NCI-H146 (cell line): ENCODE measurements at places on chromosomes 6 and 20.
A peak's percentile ranks its signal among the peaks of the same experiment; 100 is the strongest.

DNA sequence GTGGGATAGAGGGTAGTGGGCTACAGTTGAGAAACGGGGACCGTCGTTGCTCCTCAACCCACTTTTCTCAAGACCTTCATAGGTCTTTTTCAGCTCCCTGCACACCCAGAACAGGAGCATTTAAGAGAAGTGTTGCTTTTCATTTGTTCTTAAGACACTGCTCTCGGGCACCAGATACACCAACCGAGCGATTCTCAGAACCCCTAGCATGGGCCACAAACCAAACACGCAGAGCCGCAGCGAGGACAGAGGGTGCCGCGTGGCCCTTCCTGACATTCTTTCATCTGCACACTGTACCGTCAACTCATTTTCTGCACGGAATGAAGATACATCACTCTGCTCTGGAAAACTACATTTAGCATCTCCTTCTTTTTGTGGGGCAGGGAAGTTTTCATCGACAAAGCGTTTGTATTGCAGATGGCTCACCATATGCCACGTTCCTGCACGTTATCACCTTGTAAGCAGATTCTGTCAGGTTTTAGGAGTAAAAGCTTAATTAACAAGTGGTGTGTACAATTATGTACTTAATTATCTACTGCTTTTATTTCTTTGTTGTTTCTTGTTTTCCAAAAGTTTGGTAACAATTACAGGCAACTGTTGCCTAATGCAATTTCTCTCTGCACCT is 70.4 kb upstream of the MLN start:
- DNase-seq: no peak

DNA sequence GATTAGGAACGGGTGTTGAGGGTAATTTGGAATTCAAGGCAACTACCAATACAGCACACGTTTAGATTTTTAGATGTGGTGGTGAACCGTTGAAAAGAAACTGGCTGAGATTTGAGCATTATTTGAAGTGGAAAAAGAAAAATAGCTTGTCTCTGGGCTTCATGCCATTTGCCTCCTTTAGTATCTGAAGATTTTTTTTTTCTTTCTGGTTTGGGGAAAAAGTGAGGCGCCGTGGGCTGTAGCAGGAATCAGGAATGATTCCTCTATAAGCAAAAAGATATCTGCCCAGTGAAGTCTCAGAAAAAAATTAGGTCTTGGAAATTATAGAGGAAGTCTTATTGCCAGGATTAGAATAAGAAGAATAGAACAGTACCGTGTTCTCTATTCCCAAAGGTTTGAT is 88.5 kb downstream of the RPS12 start:
- no peak for DNase-seq

DNA sequence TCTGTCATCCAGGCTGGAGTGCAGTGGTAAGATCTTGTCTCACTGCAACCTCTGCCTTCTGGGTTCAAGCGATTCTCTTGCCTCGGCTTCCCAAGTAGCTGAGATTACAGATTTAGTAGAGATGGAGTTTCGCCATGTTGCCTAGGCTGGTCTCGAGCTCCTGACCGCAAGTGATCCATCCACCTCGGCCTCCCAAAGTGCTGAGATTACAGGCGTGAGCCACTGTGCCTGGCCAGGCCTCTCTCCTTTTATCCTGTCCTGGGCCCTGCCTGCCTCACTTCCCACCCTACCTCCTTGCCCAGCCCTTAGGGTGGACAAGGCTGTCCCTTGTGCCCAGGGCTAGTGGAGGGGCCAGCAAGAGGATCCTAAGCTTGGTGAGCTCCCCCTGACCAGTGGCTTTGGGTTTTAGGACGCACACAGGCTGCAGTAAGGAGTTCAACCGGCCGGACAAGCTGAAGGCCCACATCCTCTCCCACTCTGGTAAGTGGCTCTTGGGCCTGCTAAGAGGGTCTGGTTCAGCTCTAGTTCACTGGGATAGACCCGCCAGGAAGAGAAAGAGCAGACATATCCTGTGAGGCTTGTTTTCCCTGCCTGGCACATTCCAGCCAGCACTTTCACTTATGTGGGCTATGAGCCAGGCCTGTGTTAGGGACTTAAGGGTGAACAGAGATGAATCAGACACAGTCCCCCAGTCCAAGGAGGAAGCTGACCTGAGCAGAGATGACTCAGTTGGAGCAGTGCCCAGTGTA is 21.9 kb upstream of the CHMP4B start:
- no peak for DNase-seq

- DNase-seq: peak; percentile 50
These were observed 56.2 kb downstream of the RAB44 start for GRCh38 chr6:36753671-36754405.

- no peak for DNase-seq
These were observed 72.8 kb upstream of the RALGAPA2 start for GRCh38 chr20:20785226-20785625.

DNA sequence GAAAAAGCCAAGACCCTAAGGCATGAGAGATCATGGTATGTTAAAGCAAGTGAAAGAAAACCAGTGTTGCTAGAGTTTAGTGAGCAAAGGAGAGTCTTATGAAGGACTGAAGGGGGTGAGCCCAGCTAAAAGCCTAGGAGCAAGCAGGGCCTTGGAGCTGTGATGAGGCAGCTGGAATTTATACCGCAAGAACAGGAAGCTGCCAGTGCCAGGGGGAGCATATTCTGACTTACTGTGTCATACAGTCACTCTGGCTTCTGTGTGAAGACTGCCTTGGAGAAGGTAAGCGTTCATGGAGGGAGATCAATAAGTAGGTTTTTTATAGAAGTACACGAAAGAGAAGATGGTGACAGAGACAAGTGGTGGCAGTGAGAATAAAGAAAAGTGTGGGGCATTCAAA is 308.9 kb upstream of the THEMIS start:
- DNase-seq: no peak

GRCh38 chr6:105135056-105135455 is 44.8 kb downstream of the POPDC3 start:
- no peak for DNase-seq

GRCh38 chr6:156776840-156777576 is at the start of gene ARID1B:
Gene ARID1B (plus strand): TSS chr6:156777378. CDS start chr6:156777681, 303 bp downstream.
- peak; percentile 91 for DNase-seq

- peak; percentile 84 for DNase-seq
These were observed 10.4 kb upstream of the FRMD1 start for GRCh38 chr6:168089186-168090063.

- DNase-seq: no peak
These were observed 82.1 kb upstream of the F13A1 start for GRCh38 chr6:6402591-6402990.

DNA sequence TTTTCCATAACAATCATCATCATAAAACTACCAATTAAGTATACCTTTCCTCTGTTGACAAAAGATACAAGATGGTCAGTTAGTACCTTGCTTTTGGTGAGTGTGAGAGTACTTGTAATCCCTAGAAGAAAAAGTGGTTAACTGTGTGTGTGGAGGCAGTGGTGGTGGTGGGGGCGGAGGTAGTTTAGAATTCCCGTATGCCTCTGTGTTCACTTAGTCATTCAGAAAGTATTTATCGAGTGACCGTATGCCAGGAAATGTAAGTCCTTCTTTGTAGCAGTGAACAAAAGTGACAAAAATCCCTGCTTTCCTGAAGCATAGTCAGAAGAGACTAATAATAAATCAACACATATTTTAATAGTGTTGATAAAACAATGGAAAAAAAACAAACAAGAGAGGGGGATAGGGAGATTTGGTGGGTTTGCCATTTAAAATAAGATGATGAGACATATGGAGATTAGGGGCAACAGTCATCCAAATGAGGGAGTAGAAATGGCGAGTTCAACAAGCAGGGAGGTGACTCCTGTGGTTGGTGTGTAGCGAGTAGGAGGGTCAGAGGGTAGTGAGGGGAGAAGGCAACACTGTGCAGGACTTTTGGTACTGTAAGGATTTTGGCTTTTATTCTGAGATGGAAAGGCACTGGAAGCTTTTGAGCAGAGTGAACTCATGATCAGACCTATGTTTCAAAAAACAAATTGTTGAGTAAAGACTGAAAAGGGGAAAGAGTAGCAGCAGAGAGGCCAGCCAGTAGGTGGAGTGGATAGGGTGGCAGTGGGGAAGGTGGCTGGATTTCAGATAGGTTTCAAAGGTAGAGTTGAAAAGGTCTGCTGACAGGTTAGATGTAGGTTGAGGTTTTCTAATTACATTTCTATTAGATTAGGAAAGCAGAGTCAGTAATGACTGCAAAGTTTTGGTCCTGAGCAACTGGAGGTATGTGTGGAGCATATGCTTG is 40.3 kb upstream of the SIM1 start:
- DNase-seq: no peak

- peak; percentile 72 for DNase-seq
These were observed 1211.1 kb upstream of the GJE1 start for GRCh38 chr6:140921366-140922226.

- DNase-seq: no peak
These were observed 228.3 kb downstream of the TTLL2 start for GRCh38 chr6:167552961-167553735.

DNA sequence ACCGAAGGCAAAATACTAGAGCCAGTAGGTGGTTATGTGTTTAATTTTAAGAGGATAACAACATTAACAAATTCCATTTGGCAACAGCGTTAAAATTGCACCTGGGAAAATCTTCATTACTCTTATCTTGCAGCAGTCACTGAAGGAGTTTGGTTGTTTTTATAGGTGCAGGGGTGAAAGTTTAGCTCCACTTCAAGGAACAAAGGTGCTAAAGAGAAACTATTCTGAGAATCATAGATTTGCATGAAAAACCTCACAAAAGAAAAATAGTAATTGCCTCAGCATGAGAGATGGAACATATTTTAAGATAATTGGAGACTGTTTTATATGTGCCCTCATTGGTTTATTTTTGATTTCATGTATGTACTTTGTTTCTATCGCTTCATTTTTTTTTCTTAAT is 444.4 kb downstream of the UTRN start:
- no peak for DNase-seq

- no peak for DNase-seq
These were observed 97.9 kb downstream of the ID4 start for GRCh38 chr6:19934996-19935591.

DNA sequence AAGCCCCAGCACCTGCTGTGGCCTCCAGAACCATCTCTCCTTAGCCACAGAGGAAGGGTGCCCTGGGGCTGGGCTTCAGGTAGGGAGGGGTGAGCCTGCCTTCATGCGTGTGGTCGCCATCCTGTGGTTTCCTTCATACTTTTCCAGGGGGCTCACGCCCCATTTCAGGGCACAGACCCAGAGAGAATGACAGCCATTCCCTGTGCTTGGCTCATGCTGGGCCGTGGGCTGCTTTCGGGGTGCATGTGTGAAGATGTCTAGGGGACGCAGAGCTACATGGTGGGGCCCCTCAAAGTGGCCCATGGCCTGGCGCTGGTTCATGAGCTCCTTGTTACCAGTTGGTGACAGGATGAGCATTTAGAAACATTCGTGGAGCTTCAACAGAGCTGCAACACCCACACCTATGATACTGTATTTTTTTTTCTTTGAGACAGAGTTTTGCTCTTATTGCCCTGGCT is 190.3 kb upstream of the SLC24A3 start:
- DNase-seq: no peak

DNA sequence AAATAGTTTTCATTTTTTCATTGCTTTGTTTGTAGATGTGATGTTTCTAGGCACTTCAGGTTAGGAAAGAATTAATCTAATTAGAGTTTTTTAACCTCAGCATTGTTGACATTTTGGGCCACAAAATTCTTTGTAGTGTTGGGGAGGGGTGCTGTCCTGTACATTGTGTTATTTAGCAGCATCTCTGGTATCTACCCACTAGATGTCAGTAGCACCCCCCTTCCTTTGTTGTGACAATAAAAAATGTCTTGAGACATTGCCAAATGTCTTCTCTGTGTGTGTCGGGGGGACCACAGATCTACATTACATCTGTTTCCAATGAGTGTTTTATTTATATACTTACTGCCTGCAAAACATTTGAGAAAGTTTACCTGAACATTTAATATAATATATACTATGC is 45.6 kb downstream of the EYA4 start:
- peak; percentile 41 for DNase-seq

DNA sequence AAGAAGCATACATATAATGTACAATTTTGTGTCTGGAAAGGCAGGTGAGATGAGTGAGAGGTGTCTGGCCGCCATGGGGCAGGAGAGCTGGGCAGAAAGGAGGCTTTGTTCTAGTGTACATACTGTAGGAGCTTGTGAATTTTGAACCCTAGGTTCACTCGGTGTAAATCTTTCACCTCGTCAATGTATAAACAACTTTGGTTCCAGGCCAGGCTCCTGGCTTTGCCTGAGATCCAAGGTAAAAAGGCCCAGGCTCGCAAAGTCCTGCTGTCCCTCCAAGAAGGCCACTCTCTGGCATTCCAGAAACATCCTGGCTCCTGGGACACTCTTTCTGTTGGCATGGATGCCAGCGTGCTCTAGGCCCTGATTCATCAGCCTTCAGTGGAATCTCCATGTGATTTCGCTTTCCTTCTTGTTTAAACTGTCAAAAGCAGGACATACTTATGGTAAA is 7.1 kb upstream of the SLC22A7 start:
- no peak for DNase-seq

DNA sequence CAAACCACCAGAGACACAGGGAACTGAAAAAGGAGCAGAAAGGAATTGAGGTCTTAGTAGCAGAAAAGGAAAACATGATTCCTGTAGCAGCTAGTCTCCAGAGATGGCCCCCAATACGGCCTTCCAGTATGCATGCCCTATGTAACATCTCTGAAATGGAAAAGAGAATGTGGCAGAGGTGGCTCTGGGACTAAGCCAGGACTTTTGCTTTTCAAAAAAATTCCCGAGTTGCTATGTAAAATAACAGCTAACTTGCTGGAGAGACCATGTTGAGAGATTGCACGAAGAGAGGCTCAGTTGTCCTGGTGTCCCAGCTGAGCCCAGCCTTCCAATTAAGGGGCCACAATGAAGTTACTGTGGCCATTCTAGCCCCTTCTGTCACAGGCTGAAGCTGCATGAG is 27.7 kb downstream of the IL20RA start:
- DNase-seq: no peak

DNA sequence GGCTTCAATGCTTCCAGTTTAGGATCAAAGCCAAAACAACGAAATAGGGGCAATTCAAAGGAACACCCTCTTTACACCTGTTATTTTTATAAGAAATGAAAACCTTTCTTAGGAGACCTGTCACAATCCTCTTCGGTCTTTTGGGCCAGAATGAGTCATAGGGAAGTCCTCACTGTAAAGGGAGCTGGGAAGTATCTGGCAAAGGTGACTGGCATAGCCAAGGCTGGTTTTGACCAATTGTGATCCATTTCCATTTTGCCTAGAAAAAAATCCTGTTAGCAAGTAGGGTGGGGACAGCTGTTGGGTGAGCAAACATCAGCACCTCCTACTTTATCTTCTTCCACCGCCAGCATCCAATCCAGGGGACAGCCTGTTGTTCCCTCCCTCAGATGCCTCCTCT is 343.2 kb upstream of the SULF2 start:
- DNase-seq: no peak

- no peak for DNase-seq
These were observed 83.6 kb downstream of the MRPL14 start for GRCh38 chr6:44043479-44044153.

- no peak for DNase-seq
These were observed 131.2 kb upstream of the CDYL start for GRCh38 chr6:4644996-4645395.

- DNase-seq: no peak
These were observed 35.9 kb downstream of the EPM2A start for GRCh38 chr6:145699462-145699861.

GRCh38 chr20:38321959-38322598 is 18.1 kb downstream of the BPI start:
- peak; percentile 65 for DNase-seq
